NCI-H446 (cell line): ENCODE measurements at places on chromosomes 7 and 10.

- DNase-seq: no peak
Measured at GRCh38 chr10:8670461-8670860, 616.0 kb downstream of the GATA3 start.

- no peak for DNase-seq
Measured at GRCh38 chr10:114879093-114879492, 57.5 kb downstream of the FHIP2A start.

GRCh38 chr7:112283382-112283910, 77.0 kb downstream of the ZNF277 start:
- no peak for DNase-seq

DNA sequence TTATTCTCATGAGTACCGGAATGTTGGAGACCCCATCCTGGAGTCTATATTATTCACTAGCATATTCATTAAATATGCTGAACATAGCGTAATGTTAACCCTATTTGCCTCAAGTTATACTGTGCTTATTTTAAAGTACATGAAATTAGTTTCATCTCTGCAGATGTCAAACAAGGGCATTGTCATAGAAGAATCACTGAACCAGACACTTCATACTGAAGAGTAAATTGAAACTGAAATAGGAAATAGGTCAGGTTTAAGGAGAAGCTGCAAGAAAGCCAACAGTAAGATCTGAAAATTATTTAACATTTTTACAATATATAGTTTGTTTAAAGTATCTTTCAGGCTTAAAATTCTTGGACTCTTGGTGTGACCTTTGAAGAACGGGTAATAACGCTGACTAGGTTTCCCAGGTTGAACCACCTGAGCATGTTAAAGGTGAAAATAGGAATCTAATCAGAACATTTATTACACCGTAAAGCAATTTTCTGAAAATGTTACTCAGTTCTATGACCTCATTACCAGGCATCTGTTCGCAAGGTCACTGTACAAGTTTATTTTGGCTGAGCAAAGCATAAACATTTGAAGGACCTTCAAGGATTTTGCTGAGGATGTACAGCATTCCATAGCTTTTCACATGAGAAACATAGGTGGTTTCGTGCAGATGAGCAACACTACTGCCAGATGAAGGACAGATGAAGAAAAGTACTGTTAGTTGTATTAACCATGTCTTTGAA, 82.7 kb downstream of the REEP3 start:
- no peak for DNase-seq

GRCh38 chr10:131909014-131909808, 8.4 kb downstream of the PPP2R2D start:
- no peak for DNase-seq

DNA sequence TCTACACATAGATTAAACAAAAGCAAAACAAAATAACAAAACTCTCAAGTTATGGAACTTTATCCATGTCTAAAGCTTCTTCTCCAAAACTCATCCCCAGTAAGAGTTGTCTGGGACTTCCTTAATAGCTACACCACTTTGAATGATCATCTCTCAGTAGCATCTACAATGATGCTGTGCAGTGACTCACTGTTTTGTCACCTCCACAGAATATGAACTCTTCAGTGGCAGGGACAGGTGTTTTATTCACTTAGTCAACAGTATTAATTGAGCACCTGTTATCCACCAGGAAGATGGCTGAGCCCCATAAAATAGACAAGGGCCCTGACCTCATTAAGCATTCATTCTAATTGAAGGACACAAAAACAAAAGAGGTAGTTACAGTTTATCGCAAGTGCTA, 350.7 kb downstream of the ELMO1 start:
- DNase-seq: no peak

GRCh38 chr7:27697861-27698430, 35.3 kb upstream of the HIBADH start:
- no peak for DNase-seq

DNA sequence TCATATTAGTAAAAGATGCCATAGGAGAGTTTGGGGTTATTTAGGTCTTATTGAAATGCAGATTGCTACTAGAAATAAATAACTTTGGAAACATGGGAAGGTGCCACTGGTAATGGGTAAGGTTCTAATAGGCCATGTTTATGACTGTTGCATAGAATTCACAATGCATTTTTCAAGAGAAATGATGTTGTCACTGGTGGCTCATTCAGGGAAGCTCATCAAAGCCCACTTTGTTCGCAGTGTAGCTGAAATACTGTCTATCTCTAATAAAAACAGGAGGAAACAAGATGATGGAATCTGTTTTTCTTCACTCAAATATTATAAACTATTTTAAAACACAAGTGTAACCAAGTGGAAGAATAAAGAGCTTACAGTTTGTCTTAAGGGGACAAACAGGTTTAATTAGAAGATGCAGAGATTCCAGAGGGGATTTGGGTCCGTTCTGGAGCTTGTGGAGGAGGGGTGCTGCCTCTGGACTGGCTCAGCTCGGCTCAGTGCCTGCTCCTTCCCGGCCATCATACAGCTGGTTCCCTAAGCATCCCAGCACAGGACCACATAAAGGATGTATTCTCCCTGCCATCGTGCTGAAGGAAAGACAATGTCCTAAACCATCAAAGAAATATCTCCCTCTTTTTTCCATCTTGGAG, 20.4 kb downstream of the OPALIN start:
- DNase-seq: no peak
